ENCODE measurements at places on chromosomes 7 and 10.

- no peak for DNase-seq
Observed at GRCh38 chr7:23345601-23346000, 46.5 kb downstream of the MALSU1 start.

DNA sequence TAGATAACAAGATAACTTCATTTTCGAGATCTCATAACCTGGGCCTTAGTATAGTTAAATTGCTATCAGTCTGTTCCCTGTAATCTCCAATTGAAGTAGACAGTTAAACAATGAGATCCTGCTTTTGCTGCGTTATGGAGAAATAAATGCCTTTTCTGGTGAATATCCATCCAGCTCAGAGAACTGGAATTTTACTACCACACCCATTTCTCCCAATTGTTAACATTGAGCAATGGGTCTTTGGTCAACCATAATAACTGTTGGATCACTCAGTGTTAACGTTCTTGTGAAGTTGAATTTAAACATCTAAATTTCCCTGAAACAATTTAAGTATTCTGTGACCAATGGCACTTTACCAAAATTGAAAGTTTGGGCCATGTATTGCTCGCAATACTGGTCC is 3.0 kb downstream of the CALU start:
- no peak for DNase-seq

- no peak for DNase-seq
Observed at GRCh38 chr7:136958016-136958415, 89.6 kb downstream of the CHRM2 start.

DNA sequence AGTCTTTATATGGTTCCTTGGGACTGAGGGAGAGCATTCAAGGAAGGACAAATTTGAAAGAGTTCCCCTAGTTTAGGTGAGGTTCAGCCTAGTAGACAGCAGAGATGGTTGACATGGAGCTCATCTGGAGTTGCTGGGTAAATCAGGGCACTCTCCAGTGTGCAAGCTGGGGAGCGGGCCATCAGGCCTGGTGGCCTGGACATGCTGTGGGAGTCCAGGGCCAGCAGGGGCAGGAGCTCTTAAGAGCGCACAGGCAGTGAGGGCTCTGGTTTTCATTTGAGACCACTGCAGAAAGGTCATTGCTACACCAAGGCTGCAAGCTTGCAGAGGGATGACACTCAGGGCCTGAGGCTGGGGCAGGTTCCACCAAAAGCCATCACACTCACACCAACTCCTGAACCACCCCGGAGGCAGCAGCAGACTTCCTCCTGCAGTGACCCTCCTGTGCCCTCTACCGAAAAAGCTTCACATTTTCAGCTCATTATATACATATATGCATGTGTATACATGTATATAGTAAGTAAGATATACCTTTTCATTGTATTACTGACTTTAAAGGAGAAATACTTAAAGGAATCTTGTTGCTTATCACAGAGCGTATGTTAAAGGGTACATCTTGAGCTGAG is 39.5 kb downstream of the STEAP1B start:
- no peak for DNase-seq

- no peak for DNase-seq
Observed at GRCh38 chr7:64947252-64948000, 43.4 kb downstream of the ZNF117 start.

DNA sequence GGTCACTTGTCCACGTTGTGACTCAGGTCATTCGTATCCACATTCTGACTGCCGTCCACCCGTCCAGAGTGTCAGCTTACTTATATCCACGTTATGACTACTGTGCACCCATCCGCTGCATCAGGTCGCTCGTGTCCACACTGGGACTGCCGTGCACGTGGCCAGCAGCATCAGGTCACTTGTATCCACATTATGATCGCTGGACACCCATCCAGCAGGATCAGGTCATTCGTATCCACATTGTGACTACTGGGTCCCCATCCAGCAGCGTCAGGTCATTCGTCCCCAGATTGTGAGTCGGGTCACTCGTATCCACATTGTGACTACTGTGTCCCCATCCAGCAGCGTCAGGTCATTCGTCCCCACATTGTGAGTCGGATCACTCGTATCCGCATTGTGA is 47.3 kb upstream of the SUN1 start:
- DNase-seq, result no peak

DNA sequence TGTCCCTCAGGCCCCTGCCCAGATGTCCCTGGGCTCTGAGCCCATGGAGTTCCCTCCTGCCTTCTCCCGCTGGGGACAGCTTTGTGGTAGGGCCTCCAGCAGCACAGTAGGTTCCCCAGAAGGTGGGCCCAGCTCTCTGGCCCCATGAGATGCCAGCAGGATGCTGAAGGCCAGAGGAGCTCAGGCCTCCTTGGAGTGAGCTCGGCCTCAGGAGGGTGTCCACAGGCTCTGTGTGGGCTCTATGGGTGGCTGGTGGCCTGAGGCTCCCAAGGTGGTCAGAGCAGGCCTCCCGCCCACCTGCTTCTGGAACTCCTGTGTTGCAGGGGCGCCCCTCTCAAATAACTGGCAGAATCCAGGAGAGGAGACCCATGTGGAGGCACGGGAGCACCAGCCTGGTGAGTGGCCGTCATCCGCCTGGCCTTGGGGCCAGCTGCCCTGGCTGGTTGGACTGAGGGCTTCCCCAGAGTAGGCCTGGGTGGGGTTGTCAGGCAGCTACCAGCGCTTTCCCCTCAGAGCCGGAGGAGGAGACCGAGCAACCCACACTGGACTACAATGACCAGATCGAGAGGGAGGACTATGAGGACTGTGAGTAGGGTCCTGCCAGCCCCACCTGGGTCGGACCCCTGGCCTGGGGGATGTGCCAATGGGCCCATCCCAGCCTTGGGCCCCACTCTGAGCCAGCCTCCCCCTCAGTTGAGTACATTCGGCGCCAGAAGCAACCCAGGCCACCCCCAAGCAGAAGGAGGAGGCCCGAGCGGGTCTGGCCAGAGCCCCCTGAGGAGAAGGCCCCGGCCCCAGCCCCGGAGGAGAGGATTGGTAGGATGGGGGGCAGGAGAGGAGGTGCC is 3.2 kb downstream of the AEBP1 start:
- DNase-seq, result no peak

- DNase-seq, result no peak
Observed at GRCh38 chr10:101367569-101368453, 13.8 kb downstream of the BTRC start.

GRCh38 chr7:87445897-87446296 is 29.6 kb downstream of the ABCB4 start:
- no peak for DNase-seq

- DNase-seq, result no peak
Observed at GRCh38 chr10:59675812-59676211, 33.8 kb downstream of the SLC16A9 start.

DNA sequence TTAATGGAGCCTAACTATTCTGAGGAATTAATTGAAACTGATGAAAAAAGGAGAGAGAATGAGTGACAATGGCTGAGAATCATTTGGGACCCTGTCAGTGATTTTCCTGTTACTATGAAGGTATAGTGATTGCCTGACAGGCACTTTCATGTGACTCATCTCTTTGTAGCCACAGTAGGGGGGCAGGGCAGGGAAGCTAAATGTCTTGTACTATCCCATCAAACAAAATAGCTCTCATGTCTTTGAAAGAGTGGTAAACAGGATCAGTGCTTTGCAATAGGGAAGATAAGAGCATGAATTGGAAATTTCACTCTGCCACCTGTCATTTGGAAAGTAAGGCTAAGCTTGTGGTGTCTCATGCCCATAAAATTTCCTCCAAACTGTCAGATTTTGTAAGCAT is 94.5 kb upstream of the GSDME start:
- no peak for DNase-seq

DNA sequence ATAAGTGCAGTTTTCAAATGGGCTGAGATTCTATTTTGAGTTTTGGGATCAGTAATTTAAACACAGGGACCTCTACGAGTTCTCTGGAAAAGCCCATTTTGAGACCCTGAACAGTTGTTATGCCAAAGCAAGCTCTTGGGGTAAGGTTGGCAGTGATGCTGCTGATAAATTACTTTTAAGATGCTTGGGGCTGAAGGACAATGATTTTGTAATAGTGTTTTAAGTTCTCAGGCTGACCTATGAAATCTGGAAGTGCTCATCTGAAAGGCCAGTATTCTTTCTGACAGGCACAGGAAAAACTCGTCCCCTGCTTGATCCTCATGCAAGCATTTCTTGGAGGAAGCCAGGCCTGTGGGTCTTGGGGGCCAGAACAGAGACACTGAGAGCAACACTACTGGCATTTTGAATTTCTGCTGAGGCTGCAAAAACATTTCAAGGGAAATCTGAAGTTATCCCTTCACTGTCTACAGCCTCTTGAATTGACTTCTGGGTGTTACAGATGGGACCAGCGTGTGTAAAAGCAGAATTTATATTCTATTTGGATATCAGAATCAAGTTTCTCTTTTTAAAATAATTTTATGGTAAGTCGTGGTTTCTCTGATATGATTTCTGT is 79.7 kb downstream of the AUTS2 start:
- no peak for DNase-seq

- DNase-seq, result no peak
Observed at GRCh38 chr10:48309711-48310226, 3.3 kb downstream of the MAPK8 start.

- DNase-seq, result no peak
Observed at GRCh38 chr7:116177009-116177408, 33.3 kb upstream of the TES start.

DNA sequence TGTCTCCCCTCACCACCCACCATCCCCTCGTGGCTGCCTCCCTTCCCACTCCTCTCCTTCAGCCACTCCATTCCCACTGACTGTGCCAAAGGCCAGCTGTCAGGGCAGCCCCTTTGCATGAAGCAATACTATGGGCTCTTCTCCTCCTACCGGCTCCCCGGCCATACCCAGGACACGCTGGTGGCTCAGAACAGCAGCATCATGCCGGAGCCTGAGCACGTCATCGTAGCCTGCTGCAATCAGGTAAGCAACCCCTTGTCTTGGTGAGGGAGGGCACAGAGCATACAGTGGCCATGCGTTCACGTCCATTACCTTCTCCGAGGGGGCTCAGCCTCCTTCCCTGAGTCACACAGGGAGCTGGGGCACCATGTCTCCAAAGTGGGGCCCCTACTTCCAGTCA is 11.6 kb downstream of the CHAT start:
- DNase-seq, result no peak

- no peak for DNase-seq
Observed at GRCh38 chr7:69681181-69681580, 82.9 kb downstream of the AUTS2 start.

- DNase-seq, result no peak
Observed at GRCh38 chr7:99190359-99191009, 17.4 kb downstream of the KPNA7 start.

GRCh38 chr7:1779445-1779844 is 109.4 kb downstream of the ELFN1 start:
- DNase-seq, result no peak

GRCh38 chr10:29784175-29784773 is 149.5 kb upstream of the SVIL start:
- DNase-seq, result no peak

- no peak for DNase-seq
Observed at GRCh38 chr7:116169060-116169459, 41.3 kb upstream of the TES start.

DNA sequence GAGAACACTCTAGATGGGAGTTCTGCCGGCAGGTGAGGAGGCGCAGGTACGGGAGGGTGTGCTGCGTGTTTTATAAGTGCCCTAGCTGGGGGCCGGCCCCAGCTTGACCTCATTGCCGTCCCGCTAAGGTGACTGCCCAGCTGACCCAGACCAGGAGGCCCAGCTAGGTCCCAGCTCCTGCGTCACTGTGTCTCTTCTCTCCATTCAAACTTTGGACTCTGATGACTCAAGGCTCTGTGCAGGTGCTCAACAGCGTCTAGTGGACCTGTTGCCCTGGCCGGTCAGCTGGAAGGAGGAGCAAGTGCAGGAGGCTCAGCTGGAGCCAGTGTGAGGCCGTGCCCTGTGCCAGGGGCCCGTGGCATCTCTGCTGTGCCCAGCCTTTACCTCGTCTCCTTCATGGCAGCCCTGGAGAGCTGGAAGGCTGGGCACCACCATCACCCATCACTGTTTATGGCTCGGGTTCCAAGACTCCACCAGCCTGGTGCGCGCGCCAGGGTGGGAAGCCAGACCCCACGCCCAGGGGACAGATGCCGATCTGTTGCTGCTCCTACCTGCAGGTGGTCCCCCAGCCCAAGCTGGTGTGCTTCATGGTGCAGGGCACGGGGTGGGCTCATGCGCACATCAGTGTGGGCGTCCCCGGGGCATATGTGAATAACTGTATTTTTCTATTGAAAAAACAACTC is 14.6 kb downstream of the LHPP start:
- no peak for DNase-seq

GRCh38 chr7:69633122-69633831 is 35.0 kb downstream of the AUTS2 start:
- DNase-seq, result no peak

GRCh38 chr7:22109761-22110160 is 164.1 kb upstream of the CDCA7L start:
- DNase-seq, result no peak

DNA sequence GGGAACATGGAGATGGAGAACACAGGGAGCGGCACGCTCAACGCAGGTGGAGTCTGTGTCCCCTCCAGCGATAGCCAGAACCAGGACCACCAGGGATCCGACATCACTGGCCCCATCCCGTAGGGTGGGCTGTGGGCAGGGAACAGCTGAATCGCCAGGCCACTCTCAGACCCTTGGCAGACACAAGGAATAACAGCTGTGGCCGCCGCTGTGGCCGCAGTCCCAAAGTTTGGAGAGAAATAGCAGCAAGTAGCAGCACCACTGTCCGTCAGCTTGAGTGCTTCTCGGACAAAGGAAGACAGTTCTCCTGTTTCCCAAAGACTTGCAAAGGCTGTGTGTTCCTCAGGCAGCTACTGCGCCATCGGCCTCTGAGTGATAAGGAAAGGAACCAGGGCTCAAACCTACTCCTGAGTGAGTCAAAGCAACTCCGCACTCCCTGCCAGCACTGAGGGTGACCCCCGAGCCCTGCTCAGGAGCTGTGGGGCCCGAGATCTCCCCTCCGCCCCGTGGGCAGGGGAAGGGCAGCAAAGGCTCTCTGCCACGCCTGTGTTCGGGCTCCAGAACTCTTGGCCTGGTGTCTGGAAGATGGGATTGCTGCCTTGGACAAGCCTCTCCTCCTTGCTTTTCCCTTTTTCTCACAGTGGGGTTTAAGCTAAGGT is 82.3 kb upstream of the FAM20C start:
- DNase-seq, result no peak

All from stimulated activated CD4-positive, alpha-beta T cell treated with anti-CD3 and anti-CD28 coated beads, TNF-alpha, amount 100 ng/mL, for 24 hours (primary cell).